ENCODE measurements at places on chromosomes 4 and X.

DNA sequence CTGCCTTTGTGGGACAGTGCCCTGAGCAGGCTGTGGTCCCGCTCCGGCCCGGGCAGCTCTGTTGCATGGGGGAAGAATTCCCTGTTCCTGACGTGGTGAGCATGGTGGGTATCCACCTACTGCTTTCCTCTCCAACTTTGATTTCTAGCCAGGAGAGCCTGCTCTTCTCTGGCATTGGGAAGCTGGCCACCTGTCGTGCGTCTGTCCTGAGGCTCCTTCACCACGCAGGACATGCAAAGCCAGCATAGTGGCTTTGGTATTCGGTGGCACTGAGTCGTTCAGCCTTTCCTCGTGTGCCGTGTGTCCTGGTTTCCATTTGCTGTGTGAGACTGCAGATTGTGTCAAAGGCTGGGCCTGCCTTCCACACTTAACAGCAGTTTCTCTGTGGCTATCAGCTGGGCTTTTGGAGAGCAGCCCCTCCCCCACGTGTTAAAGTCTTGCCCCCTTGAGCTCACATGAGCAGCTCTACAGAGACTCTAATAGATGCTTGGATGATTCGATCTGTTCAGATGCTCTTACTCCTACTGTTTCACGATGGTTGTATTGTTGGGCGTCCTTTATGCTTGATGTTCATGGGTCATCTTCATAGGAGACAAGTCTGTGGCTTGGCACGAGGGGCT is 46.3 kb upstream of the CLCN4 start:
- no peak for DNase-seq

DNA sequence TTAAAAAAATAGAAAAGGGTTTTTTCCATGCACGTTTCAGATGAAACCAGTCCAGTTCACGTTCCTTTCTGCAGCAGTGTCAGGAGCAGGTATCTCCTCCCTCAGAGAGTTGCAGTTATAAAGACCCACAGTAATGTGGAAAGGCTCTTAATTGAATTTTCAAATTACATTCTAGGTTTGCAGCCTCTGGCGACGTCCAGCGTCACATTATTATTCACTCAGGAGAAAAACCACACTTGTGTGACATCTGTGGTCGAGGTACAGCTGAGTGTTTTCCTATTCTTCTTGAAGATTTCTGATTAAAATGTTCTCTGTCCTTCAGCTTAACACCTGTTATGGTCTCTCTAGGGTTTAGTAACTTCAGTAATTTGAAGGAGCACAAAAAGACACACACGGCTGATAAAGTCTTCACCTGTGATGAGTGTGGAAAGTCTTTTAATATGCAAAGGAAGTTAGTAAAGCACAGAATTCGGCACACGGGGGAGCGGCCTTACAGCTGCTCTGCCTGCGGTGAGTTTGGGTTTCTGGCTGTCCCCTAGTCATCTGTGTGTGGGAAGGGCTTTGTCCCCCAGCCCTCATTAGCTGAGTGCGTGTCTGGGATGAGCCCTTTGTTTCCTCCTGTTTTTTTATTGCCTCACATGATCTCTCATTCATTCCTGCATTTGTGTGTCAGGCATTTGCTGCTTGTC is 25.6 kb downstream of the ZBTB49 start:
- no peak for DNase-seq

GRCh38 chr4:140980426-140981200 is 152.7 kb downstream of the RNF150 start:
- DNase-seq, result no peak

DNA sequence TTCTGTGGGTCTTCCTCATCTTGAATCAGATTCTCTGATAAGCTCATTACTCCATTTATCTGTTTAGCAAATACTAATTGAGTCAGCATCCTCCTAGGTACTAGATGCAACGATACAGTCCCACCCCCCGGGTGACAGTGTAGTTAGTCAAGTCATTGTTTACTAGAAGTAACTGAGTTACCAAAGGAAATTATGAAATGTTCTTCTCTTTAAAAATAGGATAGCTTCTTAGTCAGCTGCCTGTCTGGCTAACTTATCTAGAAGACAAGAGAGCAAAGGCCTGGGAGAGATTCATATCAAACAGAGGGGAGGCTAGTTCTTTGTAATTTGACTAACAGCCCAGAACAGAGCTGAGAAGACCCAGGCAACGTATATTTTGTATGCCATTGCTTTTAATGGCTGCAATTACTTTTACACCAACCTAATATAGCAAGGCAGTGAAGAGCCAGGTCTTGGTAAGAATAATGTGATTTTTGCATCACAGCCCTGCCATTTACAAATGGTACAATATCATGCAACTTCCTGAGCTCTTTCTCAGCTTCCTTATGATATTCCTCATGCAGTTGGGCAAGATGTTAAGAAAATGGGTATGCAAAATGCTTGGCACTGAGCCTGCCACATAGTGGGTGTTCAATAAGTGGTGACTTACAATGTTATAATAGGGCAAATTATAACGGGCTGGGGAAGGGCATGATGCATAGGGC is 149.9 kb downstream of the CHIC2 start:
- peak; percentile 73 for DNase-seq

GRCh38 chr4:138414202-138414601 is 172.1 kb upstream of the SLC7A11 start:
- peak; percentile 30 for DNase-seq

GRCh38 chr4:80139671-80140070 is 57.6 kb upstream of the PRDM8 start:
- DNase-seq, result peak; percentile 34

GRCh38 chr4:8267077-8267476 is 2.5 kb upstream of the HTRA3 start:
- DNase-seq, result peak; percentile 86

DNA sequence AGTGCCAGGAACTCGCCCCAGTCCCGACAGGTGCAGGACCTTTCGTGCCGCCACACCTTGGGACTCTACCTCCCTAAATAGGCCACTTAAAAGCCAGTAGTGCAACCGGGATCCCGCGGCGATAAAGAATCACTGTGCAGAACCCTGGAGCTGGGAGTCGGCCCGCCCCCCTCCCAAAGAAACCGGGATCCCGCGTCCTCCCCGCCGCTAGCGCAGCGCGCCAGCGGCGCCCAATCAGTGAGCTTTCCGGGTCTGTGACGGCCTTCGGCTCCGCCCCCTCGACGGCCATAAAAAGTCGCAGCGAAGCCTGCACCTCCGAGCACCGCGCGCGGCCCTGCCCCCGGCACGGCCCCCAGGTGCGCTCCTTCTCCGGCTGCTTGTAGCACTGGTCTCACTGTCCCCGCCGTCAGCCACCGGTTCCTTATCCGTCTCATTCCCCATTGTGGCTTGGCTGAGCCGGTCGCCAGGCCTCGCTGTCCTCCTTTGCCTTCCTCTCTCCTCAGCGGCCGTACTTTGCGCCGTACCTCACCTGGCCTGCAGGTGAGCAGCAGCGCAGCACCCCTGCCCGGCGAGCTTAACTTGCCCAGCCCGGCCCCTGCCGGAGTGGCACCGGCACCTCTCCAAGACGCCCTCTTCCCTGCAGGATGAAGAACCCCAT is at the start of gene LRAT:
LRAT (plus strand) TSS at position 318 of the 658 bp plus-strand sequence; CDS start at position 645, 327 bp downstream.
- peak; percentile 61 for DNase-seq

- peak; percentile 2 for DNase-seq
Measured at GRCh38 chrX:23332888-23333821, 1.5 kb upstream of the PTCHD1 start.

DNA sequence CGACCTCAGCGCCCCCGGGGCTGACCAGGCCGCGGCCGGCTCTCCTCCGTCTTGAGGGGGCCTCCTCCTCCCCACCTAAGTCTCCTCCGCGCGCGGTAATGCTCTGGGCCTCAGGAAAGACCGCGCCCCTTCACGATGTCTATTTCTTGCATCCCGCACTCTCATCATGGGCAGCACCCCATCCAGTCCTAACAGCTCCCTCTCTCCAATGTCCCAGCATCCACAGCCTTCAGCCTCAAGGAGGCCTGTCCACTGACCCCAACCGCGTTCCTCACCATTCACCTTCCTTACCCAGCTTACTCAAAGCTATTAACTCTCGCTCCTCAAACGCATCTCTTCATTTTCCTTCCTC is 77.5 kb downstream of the MAGED4 start:
- peak; percentile 19 for DNase-seq

- no peak for DNase-seq
Measured at GRCh38 chrX:14913241-14913640, 40.0 kb downstream of the MOSPD2 start.

DNA sequence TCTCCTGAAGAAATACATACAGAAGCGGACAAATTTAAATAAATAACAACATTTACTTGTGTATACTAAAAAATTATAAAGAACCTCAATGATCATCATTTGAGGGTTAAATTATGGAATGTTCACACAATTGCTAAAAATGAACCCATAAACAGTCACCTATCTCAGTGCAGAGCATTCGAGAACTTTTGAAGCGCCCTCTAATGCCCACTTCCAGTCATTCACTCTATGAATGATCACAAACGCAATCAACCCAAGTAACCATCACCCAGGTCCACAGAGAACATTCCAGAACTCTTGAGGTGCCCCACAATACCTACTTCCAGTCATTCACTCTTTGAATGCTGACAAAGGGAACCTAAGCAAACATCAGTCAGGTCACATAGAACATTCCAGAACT is 103.5 kb upstream of the PLAC1 start:
- DNase-seq, result peak; percentile 52

DNA sequence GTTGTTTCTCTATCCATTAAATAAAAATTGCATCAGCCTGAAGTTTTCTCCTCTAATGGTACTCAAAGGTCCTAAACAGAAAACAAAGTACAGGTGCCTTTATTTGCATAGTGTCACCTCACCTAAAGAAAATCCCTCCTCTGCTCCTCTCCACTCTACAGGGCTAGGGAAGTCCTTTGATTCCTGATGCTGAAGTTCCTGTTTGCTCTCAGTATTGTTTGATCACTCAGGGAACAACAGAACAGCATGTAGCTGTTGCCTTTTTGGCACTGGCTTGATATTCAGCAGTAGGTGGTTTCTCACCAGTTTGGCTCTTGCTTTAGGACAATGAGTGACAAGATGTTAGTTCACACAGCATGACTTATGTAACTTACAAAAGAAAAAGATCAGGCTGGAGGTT is 156.2 kb upstream of the SLC7A11 start:
- no peak for DNase-seq

GRCh38 chr4:121686255-121686654 is 10.5 kb downstream of the ANXA5 start:
- DNase-seq, result no peak

GRCh38 chr4:4720646-4721045 is 138.8 kb upstream of the MSX1 start:
- no peak for DNase-seq

- no peak for DNase-seq
Measured at GRCh38 chr4:134365852-134366251, 164.3 kb upstream of the PABPC4L start.

DNA sequence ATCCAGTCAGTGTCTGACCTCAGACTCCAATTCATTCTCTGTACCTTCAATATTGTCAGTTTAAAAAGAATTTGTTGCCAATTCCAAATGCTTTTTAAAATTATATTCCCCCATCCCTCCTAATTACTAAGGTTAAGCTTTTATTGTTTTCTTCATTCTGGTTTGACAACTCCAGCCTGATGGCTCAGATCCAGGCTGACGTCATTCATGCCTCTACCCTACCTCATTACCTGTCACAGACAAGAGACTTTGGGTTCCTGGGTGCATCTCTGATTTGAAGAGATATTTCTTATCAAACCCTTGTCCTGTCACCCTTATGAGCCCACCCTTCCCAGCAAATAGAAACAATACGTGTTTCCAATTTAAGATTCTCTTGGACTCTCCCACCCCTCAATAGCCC is 300.2 kb upstream of the CLNK start:
- DNase-seq, result no peak

DNA sequence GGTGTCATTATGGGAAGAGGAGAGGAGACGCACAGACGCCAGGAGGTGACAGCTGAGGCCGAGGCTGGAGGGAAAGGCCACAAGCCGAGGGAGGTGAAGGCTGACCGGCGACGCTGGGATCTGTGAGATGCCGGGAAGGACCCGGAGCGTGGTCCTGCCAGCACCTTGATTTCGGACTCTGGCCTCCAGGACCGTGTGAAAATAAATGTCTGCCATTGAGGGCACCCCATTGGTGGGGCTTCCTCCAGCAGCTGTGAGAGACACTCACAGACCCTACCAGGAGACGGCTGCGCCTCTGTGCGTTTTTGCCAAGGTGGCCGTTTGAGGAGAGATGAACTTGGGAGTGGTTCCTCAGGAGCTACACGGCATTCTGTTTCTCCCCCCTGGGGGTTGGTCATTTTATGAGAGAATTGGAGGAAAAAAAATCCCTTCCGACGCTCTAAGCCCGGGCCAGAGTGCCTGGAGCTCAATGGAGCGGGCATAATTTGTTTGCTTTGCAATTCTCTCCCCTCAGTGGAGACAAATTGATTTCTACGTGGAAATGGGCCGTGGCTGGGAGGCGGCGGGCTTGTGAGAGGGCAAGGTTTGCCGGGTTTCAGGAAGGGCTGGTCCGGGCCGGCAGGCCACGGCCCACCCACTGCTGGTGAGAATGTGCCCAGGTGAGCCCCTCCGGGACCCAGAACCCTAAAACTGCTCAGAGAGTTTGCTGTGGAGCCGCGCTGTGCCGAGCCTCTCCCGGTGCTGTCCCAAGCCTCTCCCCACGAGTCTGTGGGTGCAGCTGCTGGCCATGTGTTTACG is 53.9 kb downstream of the CPZ start:
- no peak for DNase-seq

DNA sequence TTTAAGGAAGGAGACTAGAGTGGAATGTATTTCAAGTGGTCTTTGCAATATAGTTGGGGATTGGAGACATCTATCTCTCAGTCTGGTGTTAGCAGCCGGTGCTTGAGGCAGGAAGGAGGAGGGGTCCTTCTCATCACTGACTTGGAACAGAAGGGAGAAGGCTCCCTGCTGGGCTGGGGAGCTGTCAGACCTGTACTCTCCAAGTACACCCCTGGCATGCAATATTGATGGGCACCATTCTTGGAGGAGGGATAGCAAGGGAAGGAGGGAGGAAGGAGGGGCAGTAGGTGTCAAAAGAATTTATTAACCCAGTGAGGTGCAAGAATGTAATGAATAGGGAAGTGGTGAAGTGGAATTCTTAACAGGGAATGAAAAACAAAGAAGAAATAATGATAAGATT is 338.8 kb downstream of the UNC5C start:
- DNase-seq, result no peak

DNA sequence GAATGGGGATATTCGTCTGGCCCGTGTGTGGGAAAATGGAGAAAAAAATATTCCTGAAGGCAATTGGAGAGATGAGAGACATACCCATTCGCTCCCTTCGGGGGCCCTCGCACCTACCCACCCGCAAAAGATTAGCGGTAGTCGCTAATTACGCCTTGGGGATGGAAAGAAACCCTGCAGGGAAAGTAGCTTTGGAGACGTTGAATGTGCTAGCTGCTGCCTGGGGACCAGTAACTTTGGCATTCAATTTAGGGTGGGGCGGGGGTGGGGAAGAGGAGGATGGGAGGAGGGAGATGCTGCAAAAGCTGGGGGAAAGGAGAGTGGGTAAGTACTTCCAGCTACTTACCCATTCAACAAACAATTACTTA is 407 bp upstream of the ZC4H2 start:
- no peak for DNase-seq

DNA sequence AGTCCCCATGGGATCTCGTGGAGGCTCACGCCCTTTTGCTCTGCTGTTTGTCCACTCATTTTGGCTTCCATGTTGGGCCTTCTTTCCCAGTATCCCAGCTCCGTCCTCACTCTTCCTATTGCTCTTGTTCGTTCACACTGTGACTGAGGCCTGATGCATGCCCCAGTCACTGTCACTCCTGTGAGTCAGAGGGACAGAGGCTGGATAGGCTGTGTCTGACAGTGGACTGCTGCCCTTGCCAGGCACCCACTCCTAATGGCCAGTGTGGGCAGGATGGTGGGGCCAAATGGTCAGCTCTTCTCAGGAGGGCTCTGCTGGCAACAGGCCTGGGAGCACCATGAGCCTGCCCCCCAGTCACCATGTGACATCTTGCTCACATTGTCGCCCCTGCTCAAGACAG is 40.0 kb downstream of the HADH start:
- DNase-seq, result no peak
